LoVo (cell line): ENCODE measurements at places on chromosomes 11 and 22.

- DNase-seq: no peak
These were observed 354.6 kb upstream of the DDI1 start for GRCh38 chr11:103681855-103682254.

DNA sequence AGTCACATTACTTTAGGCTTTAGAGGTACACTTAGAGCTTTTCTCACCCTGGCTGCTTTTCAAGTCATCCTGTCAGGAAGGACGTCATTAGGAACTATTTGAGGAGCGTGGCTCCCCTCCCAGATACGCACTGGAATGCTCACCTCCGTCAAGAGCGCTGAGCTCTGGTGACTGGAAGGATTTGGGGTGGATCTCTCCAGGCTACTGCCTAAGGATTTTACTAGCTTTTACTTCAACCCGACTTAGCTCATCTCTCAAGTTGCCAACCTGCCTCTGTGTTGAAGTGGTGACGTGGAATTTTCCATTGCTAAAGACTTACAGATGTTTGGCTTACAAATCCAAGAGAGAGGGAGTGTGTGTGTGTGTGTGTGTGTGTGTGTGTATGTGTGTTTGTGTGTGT lies 355.3 kb upstream of the CCDC90B start:
- no peak for DNase-seq

GRCh38 chr11:101342307-101342706 lies 212.7 kb upstream of the PGR start:
- DNase-seq: no peak

- no peak for DNase-seq
These were observed 9.0 kb upstream of the MALAT1 start for GRCh38 chr11:65489706-65490320.

DNA sequence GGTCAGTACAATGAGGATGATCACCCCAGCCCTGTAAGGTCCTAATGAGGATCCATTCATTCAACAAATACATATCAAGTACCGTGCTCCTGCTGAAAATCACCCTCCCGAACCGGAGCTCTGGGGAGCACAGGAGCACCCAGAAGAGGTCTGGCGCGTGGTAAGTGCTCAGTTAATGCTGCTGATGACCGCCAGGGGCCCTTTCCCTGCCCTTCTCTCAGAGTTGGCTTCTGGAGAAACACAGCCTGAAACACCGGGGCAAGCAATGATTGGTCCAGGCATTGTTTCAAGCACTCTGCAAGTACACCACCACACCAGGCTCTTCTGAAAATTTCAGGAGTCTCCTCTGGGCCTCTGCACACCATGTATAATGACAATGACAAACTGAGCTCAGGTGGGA lies 3.8 kb upstream of the CCDC86 start:
- DNase-seq: no peak

DNA sequence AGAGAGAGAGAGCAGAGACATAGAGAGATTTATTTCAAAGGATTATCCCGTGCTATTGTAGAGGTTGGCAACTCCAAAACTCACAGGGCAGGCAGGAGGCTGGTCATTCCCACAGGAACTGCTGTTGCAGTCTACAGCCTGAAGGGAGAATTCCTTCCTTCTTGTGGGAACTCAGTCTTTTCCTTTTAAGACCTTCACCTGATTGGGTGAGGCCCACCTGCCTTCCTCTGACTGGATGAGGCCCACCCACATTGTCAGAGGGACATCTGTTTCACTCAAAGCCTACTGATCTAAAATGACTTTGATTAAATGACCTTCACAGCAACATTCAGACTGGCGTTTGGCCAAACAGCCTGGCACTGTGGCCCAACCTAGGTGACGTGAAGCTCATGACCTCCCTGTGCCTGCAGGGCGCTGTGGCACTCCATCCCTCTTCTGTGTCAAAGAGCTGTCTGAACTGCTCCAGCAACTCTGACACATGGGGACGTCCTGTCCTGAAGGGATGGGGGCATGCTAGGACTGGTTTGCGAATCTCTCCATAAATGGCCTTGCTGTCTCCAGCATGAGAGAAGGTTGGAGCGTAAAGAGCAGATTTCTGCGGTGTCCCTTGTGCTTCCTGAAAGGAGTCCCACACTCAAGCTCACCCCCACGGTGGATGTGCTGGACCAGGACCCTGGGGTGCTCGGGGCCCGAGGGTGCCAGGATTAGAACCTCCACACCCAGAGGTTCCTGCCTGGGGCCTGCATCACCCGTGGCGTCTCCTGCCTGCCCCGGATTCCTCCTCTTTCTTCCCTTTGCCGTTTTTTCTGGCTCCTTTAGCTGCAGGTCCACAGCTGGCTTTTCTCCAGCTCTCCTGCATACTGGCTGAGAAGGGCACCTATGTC lies 20.7 kb downstream of the KRTAP5-5 start:
- no peak for DNase-seq

DNA sequence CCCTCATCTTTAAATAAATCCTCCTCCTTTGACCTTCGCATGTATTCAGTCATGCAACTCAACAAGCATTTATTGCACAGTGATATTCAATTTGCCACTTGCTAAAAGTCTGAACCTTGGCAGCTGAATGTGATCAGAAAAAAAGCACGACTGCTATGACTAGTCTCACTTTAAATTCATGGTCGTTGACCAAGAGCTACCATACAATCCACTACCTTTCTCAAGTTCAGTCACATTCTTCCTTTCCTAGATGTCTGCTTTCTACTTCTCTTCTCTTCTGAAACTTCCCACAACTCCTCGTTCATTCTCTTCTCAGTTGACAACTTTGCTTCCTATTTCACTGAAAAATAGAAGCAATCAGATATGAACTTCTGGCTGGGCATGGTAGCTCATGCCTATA lies 2.0 kb upstream of the SAA1 start:
- DNase-seq: no peak

DNA sequence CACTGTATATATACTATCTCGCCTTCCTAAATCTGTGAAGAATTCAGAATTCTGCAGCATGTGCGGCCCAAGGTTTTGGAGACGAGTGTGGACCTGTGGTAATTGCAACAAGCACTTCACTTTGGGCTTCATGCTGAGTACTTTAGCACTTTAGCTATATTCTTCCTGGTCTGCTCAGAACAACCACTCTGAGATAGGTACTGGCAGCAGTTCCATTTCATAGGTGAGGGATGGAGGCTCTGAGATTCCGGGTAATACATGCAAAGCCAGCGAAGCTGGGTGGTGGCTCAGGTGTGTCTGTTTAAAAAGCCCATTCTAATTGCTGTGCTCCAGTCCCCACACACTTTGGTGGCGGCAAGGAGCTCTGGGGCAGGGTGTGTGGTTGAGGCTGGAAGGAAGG lies 6.4 kb downstream of the ELF5 start:
- DNase-seq: no peak

DNA sequence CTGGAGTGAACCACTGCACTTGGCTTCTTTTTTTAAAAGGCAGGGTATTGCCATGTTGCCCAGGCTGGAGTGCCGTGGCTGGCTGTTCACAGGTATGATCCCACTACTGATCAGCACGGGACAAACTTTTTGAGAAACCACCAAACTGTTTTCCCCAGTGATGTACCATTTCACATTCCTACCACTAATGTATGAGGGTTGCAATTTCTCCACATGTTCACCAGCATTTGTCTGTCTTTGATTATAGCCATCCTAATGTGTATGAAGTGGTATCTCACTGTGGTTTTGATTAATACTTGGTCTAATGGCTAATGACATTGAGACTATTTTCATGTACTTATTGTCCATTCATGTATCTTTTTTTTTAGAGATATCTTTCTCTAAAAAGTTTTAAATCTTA lies 41.5 kb upstream of the EP300 start:
- no peak for DNase-seq

- DNase-seq: no peak
These were observed 24.3 kb upstream of the KCNQ1OT1 start for GRCh38 chr11:2724104-2724503.

DNA sequence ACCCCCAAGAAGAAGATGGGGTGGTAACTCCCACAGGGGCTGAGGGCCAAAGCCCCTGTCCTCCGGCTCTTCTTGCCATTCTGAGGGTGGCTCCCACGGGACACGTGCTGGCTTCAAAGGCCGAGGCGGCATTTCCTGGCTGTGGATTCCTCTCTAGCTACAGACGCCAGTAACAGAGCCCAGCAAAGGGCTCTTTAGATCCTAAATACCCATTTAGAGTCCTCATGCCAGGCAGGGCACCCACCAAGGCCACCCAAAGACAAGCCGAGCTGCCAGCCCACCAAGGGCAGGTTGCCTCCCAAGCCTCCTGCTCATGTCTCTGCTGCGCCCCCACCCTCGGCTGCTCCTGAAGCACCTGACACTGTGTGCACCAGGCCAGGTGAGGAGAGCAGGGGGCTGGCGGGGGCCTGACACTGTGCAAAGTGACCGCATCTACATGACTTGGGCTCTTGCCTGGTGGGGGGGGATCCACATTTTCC lies 5.7 kb downstream of the LRFN4 start:
- DNase-seq: no peak

DNA sequence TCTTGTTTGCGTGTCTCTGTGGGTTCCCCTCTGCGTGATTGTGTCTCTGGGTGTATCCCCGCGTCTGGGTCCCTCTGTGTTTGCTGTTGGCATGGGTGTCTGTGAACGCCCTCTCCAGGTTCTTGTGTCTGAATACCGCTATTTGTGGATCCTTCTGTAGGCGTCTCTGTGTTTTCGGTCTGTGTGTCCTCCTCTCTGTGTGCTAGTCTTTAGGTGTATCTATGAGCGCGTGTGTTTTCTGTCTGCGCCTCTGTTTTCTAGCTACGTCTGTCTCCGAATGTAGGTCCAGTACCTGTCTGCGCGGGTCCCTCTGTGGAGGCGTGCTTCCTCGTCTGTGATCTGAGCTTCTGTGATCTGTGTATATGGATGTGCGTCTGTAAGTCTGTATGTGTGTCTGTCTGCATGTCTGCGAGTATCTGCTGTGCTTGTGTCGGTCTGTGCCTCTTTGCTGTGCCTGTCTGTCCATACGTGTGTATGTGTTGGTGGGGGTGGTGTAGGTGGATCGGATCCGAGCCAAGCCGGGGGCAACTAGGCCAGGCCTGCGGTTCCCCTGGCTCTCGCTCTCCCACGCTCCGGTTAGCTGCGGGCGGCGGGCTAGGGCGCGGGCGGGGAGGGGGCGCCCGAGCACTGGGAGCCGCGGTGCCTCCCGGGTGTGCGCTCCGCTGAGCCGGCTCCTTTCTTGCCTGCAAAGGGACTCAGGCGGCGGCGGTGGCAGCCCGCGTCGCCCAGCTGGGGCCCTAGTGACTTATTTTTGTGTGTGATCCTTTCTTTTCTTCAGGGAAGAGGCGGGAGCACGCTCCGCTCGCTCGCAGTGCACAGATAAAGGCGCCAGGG lies 105.3 kb upstream of the E2F8 start:
- no peak for DNase-seq

GRCh38 chr11:125842321-125842948 lies 9.3 kb downstream of the PATE4 start:
- DNase-seq: no peak

GRCh38 chr11:85673393-85673792 lies 8.5 kb upstream of the CREBZF start:
- DNase-seq: no peak

GRCh38 chr22:20186183-20186870 lies 35.5 kb upstream of the CCDC188 start:
- DNase-seq: no peak

DNA sequence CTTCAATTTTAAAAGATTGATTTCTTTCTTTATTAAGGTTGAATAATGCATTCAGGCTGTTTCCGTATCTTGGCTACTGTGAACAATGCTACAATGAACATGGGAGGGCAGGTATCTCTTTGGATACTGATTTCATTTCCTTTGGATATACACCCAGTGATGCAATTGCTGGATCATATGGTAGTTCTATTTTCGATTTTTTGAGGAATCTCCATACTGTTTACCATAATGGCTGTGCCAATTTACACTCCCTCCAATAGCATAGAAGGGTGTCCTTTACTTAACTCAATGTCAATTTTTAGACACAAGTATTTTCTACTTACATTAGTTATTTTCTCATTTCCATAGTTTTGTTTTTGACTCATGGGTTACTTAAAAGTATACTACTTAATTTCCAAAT lies 8.0 kb downstream of the RTCB start:
- no peak for DNase-seq

DNA sequence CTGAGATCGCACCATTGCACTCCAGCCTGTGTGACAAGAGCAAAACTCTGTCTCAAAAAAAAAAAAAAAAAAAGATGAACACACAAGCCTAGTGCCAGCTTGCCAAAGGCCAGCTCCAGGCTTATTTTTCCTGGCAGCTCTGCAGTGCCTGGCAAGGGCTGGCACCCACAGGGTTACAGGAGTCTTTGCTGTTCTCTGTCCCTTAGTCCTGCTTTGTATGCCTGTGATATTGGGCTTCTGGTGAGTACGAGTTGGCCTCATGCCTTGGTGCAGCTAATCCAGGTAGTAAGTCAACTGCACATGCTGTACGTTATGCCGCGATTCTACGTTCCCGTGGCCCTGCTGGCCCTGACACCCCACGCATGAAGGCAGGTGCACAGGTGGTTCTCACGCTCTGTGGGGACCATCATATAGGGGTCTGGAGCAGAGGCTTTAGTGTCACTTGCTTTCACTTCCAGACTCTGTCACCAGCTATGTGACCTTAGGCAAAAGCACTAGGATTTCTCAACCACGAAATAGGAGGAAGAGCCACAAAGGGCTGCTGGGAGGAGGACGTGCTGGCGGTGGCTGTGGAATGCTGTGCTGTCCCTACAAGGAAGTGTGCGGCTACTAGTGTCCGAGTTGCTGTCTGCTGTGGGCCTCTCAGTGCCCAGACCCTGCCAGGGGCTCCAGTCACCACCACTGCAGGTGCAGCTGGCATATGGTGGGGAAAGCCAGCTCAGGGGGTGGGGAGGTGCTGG lies 21.4 kb upstream of the RASL10A start:
- no peak for DNase-seq

DNA sequence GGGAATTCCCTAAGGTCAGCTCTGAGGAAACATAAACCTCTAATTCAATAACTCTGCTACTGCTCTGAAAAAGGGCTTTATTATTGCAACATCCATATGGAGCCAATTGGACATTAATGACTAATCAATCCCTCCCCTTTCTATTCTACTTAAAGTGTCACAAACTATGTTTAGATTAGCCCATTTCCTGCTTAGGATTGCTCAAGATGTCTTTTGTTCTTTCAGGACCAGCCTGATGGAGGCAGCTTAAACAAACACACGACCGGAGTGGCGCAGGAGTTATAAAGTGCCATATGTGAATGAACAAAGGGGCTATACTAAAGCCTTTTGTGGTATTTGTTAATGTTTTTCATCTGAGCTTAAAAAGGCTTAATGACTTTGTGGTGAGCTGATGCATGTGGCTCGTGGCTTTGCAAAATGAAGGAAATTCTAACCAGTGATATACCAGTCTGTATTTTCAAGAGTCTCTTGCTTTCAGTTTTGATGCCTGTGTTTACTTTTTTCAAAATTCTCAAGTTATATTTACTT lies 354.4 kb downstream of the SOX6 start:
- peak; percentile 10 for DNase-seq

- DNase-seq: no peak
These were observed 348.9 kb downstream of the CADM1 start for GRCh38 chr11:115155320-115155719.

- DNase-seq: peak; percentile 98
These were observed 56.9 kb downstream of the MICAL2 start for GRCh38 chr11:12167061-12168000.

DNA sequence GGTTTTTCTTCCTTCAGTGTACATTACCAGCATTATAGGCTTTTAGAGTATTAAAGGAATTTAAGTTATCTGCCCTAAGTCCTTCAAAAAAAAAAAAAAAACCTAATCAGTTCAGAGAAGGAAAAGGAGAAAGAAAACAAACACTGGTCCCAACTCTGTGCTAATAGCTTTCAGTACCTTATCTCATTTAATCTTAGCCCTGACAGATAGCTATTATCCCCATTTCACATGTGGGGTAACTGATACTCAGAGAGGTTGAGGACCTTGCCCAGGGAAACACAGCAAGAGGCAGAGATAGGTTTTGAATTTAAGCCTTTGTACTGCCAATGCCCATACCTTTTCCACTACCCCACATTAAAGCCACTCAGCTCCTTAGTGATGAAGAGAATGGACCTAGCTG lies 43.4 kb downstream of the FAT3 start:
- DNase-seq: no peak
